ENCODE measurements at places on chromosomes 2 and 18.

DNA sequence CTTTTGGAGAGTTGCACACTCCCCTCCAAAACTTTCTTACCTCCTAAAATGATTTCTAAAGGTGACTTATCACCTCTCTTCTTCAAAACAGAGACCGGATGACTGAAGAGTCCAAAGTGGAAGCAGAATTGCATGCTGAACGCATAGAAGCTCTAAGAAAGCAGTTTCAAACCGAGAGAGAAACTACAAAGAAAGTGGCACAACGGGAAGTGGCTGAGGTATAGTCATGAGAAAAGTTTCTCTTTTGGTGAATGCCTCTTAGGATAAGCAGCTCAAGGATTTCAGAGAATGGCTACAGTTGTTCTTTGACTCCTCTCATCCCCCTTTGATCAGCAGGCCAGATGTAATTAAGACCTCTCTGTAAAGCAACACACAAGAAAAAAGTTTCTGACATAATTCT, 73.6 kb downstream of the GTF3C3 start:
- DNase-seq = no peak

DNA sequence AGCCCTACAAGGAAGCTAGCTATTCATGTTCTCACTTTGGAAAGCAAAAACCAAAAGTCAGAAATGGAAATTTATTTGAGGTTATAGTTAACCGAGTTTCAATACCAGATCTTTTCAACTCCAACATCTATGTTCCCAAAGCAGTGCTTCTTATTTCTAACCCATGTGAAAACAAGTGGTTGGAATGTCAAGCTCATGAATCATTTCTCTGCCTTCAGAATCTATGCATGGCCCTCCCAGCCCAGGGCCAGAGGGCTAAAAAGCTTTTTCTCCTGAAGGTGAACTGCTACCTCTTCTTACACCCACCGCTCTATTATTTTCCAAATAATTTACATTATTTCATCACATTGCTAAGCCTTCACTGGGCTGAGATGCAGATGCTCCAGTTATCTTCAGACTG, 158.4 kb downstream of the SP3 start:
- no peak for DNase-seq

DNA sequence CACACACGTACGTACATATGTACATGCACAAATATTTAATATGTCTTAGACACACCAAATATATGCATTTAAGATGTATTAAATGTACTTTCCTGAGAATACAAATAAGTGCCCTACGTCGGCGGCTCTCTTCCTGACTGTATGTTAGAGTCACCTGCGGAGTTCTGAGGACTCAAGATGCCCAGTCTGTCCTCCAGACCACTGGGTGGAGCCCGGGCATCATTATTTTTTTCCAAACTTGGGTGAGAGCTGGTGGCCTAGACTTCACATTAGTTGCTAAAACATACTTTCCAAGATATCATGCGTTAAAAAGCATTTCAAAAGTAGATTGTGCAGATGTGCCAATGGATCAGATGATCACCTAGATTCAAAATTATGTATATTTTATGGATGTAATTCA, 2.9 kb downstream of the IL18R1 start:
- peak; percentile 10 for DNase-seq

GRCh38 chr18:72208920-72209676, 335.0 kb downstream of the CBLN2 start:
- no peak for DNase-seq

DNA sequence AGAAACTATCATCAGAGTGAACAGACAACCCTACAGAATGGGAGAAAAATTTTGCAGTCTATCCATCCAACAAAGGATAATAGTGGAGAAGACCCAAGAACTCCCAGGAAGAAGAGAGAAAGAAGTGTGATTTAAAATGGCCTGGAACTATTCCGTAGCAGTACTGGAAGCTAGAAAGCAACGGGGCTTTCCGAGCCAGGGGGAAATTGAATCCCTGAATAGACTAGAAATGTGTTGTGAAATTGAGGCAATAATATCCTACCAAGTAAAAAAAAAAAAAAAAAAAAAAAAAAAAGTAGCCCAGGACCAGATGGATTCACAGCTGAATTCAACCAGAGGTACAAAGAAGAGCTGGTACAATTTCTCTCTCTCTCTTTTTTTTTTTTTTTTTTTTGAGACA, 69.3 kb downstream of the FARP2 start:
- DNase-seq = no peak

- DNase-seq = no peak
Measured at GRCh38 chr2:60337142-60337497, 216.3 kb downstream of the BCL11A start.

- no peak for DNase-seq
Measured at GRCh38 chr18:22005191-22005841, 164.1 kb upstream of the GATA6 start.

GRCh38 chr18:25510096-25510495, 158.1 kb upstream of the ZNF521 start:
- peak; percentile 77 for DNase-seq

GRCh38 chr2:227608561-227609338, 5.9 kb downstream of the SCYGR3 start:
- DNase-seq = no peak

DNA sequence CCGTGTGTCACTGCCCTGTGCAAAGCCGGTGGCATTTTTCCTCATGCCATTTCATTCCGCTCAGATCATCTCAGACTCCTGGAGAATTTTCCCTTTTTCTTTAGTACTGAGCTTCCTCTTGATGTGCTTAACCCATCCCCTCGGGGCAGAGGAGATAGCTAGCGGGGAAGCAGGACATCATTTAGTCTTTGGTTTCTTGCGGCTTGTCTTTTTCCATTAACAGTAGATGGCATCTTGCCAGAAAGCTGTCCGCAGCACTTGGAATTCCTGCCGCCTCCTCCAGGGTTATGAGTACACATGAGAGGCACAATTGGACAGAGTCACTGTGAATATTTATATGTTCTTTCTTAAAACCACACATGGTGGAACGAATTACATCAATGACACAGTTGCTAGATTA, 226.6 kb downstream of the ALPK2 start:
- peak; percentile 86 for DNase-seq

DNA sequence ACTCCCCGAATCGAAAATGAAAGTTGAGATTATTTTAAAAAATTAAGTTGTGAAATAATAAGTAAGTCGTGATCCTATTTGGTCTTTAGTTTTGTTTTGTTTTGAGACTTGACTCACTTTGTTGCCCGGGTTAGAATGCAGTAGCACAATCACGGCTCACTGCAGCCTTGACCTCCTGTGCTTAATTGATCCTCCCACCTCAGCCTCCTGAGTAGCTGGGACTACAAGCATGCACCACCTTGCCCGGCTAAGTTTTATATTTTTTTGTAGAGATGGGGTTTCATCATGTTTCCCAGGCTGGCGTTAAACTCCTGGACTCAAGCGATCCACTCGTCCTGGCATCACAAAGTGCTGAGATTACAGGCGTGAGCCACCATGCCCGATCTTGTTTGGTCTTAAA, 326.2 kb downstream of the MYCN start:
- no peak for DNase-seq

- DNase-seq = no peak
Measured at GRCh38 chr2:171579481-171579880, 57.2 kb downstream of the CYBRD1 start.

DNA sequence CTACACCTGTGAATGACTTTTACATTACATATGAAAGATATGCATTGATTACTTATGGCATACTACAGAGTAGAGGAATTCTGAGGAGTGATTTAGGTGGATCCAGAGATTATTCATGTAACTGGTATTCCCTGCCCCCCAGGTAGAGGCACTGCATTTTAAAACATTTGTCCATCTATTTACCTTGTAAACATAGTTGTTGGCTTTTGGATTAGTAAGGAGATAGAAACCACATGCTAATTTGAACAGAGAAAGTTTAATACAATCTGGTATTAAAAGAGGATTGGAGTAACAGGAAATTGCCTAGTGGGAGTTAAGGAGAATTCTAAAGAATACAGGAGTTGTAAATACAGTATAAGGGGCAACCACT, 15.9 kb downstream of the GALNT3 start:
- no peak for DNase-seq

- DNase-seq = no peak
Measured at GRCh38 chr2:156532989-156533388, 96.8 kb downstream of the GPD2 start.

- DNase-seq = no peak
Measured at GRCh38 chr2:220120041-220120440, 492.6 kb downstream of the SLC4A3 start.

DNA sequence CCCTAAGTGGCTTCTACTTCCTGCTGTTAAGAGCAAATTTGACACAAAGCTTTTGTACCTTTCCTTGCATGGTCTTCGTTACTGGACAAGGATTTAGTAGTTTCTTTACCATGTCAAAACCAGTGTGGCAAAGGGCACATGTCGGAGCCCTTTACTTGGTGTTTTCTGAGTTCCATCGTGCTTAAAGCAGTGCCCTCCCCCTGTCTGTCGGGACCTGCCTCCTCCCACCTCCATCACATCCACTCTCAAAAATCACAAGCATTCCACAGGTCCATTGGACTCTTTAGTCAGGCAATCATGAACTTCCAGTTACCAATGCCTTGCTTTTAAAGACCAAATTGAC, 763 bp downstream of the CCDC141 start:
- no peak for DNase-seq

DNA sequence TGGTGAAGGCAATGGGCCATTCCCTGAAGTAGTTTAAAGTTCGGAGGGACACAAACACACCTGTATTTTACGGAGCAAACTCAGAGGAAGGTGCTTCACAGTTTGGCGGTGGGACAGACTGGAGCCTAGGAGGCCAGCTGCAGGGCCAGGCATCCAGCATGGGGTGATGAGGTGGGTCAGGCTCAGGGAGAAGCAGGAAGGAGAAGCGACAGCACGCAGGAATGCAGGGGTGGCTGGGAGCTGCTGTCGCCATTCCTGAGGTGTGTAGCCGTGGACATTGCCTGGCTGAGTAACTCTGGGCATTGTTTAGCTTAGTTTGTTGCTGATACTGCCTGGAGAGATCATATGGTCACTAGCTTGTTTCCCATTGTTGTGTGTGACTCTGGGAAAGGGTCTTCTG, 35.8 kb upstream of the METTL21A start:
- no peak for DNase-seq

GRCh38 chr2:222993920-222994650, 57.9 kb upstream of the KCNE4 start:
- peak; percentile 55 for DNase-seq

DNA sequence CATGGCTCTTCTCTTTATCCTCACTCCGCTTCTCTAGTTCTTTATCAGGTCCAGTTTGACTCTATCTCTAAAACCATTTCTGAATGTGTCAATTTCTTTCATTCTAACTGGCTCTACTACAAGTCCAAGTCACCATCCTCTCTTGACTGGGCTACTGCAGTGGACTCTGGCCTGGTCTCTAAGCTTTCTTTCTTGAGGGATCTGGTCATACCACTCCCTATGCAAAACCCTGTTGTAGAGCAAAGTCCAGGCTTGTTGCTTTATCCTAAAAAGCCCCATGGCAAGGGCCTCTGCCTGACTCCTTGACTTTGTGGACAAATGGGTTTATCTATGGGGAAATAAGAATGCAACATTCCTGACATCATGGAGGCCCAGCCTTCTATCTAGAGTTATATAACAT, 87.1 kb downstream of the BCL2L11 start:
- DNase-seq = no peak

- DNase-seq = no peak
Measured at GRCh38 chr2:239912938-239913635, 112.1 kb downstream of the NDUFA10 start.

- no peak for DNase-seq
Measured at GRCh38 chr2:118250463-118250862, 162.2 kb downstream of the INSIG2 start.

- peak; percentile 35 for DNase-seq
Measured at GRCh38 chr18:51235009-51235789, 37.7 kb upstream of the MEX3C start.

GRCh38 chr2:34337735-34338134, 738.6 kb upstream of the FAM98A start:
- no peak for DNase-seq

GRCh38 chr18:7927119-7927518, 360.0 kb downstream of the PTPRM start:
- DNase-seq = no peak

- DNase-seq = no peak
Measured at GRCh38 chr2:48849770-48850169, 94.2 kb upstream of the LHCGR start.

- peak; percentile 41 for DNase-seq
Measured at GRCh38 chr18:12946549-12947284, 1.1 kb upstream of the SEH1L start.
